ENCODE measurements at places on chromosomes 6 and 20.

DNA sequence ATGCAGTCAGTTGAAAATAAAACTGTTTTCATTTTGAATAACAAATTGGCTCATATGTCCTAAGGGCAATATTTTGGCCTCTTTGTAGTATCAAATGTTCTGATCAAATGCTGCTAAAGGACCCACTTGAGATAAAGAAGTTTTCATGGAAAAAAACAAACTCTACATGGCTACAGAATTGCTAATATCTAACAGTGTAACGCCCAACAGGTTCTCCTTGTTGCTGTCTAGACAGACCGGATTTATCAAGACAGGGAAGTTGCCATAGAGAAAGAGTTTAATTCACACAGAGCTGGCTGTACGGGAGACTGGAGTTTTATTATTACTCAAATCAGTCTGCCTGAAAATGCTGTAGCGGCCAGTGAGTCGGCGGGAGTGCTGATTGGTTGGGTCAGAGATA lies 19.4 kb upstream of the MAN1A1 start:
- no peak for DNase-seq

GRCh38 chr20:38085026-38085425 lies 51.5 kb downstream of the RPRD1B start:
- DNase-seq: no peak

GRCh38 chr20:56845546-56846086 lies 216.5 kb downstream of the TFAP2C start:
- no peak for DNase-seq

GRCh38 chr6:96223695-96224094 lies 207.9 kb downstream of the FUT9 start:
- DNase-seq: no peak

GRCh38 chr20:21182832-21183563 lies 57.1 kb downstream of the KIZ start:
- no peak for DNase-seq

DNA sequence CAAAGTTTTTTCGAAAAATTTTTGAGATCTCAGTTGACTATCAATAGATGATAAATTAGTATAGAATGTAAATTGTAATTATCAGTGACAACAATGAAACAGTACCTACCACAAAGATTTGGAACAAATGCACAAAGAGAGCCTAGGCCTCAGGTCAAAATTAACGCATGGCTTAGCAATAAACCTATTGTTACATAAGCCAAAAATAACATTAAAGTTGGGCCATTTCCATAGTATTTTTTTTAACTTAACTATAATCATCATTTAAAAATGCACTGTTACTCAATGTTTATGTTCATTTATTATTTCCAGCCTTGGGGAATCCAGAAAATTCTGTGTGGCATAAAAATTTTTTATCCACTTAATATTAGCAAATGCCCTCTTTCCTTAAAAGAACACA lies 117.0 kb downstream of the EPB41L2 start:
- no peak for DNase-seq

- no peak for DNase-seq
Observed at GRCh38 chr6:11069760-11070159, 23.9 kb upstream of the SMIM13 start.

DNA sequence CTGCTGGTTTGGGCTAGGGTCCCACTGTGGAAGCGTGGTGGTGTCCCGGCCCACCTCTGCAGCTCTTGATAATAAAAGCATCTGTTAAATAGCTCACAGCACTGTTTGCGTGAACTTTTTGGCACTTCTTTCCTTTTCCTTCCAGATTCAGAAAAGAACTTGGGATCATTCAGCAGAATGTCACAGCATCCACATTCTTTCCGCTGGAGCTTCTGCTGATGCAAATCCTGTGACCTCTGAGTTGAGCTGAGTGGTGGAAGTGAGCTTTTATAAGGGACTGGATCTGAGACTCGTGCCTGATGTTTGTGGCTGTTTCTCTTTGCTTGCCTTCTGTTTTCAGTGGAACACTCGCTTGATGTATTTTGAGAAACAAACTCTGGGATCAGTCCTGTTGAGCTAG lies 3.9 kb downstream of the OSBPL2 start:
- DNase-seq: no peak

GRCh38 chr6:90231798-90232197 lies 64.8 kb downstream of the BACH2 start:
- DNase-seq: no peak

- no peak for DNase-seq
Observed at GRCh38 chr6:56003616-56004015, 128.2 kb upstream of the BMP5 start.

DNA sequence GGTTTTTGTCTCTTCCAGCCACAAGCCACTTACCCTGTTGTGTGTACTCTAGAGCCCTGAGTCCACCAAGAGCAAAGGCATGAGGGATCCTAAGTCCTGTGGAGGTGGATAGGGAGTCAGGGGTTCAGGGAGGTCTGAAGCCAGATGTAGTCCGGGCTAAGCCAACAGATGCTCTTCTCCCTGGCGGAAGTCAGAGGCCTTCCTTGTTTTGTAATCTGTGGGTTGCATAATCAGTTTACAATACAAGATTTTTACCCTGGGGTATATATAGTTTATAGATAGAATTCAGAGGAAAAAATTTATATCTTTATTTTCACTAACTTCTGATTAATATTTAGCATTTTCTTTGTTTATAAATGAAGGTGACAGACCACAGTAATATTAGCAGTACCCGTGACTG lies 9.2 kb downstream of the LAMP5 start:
- DNase-seq: no peak

GRCh38 chr6:99424761-99425646 lies at the start of gene PNISR:
TSS of gene PNISR (minus strand) at chr6:99425308. CDS start at chr6:99414659, 10,649 bp downstream.
- DNase-seq: peak; percentile 87

All from stimulated activated CD4-positive, alpha-beta T cell treated with anti-CD3 and anti-CD28 coated beads, Interleukin-4, amount 100 ng/mL, for 4 hours (primary cell).